Urinary bladder (tissue), 4 donors: ENCODE measurements at places on chromosomes 5 and 9. TPM values are rescaled to one million over a fixed set of nuclear protein-coding genes. Genes with fewer than 3 reads are reported as not detected.

Gene CCNO
- 2.8 TPM for polyA plus RNA-seq

Gene TSSK1B
- polyA plus RNA-seq = not detected

DNA sequence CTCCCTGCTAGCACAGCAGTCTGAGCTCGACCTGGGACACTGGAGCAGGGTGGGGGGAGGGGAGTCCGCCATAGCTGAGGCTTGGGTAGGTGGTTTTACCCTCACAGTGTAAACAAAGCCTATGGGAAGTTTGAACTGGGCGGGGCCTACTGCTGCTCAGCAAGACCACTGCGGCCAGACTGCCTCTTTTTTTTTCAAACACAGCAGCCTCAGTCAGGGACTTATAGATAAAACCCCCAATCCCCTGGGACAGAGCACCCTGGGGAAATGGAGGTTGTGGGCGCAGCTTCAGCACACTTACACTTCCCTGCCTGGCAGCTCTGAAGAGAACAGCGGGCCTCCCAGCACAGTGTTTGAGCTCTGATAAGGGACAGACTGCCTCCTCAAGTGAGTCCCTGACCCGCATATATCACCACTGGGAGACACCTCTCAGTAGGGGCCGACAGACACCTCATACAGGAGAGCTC, 151.1 kb upstream of the APC start:
- DNase-seq = no peak

DNA sequence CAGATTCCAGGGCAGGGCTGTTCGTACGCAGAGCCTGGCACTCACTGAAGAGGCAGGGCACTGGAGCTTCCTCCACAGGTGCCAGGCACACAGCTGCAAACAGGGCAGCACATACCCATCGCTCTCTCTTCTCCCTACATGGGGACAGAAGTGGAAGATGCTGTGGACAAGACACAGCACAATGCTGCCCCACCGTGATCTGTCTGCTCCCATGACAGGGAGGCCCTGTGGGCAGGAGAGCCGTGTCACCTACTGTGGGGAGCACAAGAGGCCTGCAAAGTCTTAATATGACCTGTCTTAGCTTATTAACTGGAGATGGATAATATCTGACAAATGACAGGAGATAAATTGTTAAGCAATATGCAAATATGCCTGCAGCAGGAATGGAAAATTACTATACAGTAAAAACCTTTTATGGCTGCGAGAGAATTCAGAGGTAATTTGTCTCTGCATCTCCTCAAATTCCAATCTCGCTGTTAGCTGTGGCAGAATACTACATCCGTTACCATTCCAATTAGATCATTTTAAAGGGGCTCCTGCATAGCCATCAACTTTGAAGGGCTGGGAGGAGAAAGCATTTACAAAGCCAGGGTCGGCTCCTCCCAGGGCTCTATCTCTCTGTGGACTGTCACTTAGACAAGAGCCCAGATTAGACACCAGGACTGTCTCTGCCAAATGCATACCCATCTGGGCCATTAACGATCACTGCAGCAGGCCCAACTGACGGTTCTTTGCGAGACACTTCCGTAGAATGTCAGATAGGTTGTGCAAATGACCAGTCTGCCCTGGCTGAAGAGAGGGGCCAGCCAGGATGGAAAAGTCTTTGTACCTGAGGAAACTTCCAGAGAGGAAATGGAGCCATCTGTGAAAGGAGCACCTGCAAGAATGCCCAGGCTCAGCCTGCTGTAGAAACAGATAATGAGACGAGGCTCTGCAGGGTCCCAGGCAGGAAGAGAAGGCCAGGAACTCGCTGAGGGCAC, 90.7 kb upstream of the FSTL4 start:
- no peak for DNase-seq
